Skin of body (tissue), 3 donors: ENCODE measurements at places on chromosomes 16 and 17. TPM values are rescaled to one million over a fixed set of nuclear protein-coding genes. Genes with fewer than 3 reads are reported as not detected.

Gene NRN1L
- not detected for total RNA-seq

Gene TBC1D3
- not detected for total RNA-seq

Gene MYO15B
- 117 TPM for total RNA-seq

Gene ALOXE3
- 3.2 TPM for total RNA-seq

Gene FADS6
- 2.6 TPM for total RNA-seq

Gene DDX42
- total RNA-seq = 124 TPM

Gene KLHL10
- 0.20 TPM for total RNA-seq

Gene APOBR
- total RNA-seq = 1.7 TPM

Gene CCNF
- 7.8 TPM for total RNA-seq

Gene OR4D1
- not detected for total RNA-seq

Gene BRIP1
- 10.5 TPM for total RNA-seq

Gene ZKSCAN2
- 4.2 TPM for total RNA-seq

Gene FA2H
- 5.9 TPM for total RNA-seq

Gene LRRC59
- 44.6 TPM for total RNA-seq

Gene SHISA9
- 0.10 TPM for total RNA-seq

Gene KIF1C
- 29.1 TPM for total RNA-seq

Gene HP
- total RNA-seq = 12.7 TPM

Gene GRAPL
- 0.89 TPM for total RNA-seq

Gene WNT9B
- total RNA-seq = not detected

Gene CORO7
- 10.9 TPM for total RNA-seq

Gene CCDC78
- 0.20 TPM for total RNA-seq

Gene CHP2
- total RNA-seq = 5.1 TPM

Gene SCARF1
- 6.7 TPM for total RNA-seq

Gene PCYT2
- 18.6 TPM for total RNA-seq

Gene NHERF2
- total RNA-seq = 20.1 TPM

Gene KRT20
- 0.39 TPM for total RNA-seq

Gene AIPL1
- 0.10 TPM for total RNA-seq

Gene DHX58
- 5.4 TPM for total RNA-seq

Gene SDR42E1
- total RNA-seq = 7.2 TPM

Gene RAC3
- 15.6 TPM for total RNA-seq

Gene ATP2A1
- 64.1 TPM for total RNA-seq

Gene TBC1D28
- total RNA-seq = not detected

Gene SNX20
- total RNA-seq = 1.4 TPM

Gene HBA1
- total RNA-seq = 3,010 TPM

Gene SALL1
- not detected for total RNA-seq

Gene NPIPB5
- total RNA-seq = 251 TPM

Gene PRM3
- total RNA-seq = not detected

Gene TMEM100
- 21.2 TPM for total RNA-seq
